Fibroblast of villous mesenchyme (primary cell): ENCODE measurements at places on chromosomes 1 and 21.

DNA sequence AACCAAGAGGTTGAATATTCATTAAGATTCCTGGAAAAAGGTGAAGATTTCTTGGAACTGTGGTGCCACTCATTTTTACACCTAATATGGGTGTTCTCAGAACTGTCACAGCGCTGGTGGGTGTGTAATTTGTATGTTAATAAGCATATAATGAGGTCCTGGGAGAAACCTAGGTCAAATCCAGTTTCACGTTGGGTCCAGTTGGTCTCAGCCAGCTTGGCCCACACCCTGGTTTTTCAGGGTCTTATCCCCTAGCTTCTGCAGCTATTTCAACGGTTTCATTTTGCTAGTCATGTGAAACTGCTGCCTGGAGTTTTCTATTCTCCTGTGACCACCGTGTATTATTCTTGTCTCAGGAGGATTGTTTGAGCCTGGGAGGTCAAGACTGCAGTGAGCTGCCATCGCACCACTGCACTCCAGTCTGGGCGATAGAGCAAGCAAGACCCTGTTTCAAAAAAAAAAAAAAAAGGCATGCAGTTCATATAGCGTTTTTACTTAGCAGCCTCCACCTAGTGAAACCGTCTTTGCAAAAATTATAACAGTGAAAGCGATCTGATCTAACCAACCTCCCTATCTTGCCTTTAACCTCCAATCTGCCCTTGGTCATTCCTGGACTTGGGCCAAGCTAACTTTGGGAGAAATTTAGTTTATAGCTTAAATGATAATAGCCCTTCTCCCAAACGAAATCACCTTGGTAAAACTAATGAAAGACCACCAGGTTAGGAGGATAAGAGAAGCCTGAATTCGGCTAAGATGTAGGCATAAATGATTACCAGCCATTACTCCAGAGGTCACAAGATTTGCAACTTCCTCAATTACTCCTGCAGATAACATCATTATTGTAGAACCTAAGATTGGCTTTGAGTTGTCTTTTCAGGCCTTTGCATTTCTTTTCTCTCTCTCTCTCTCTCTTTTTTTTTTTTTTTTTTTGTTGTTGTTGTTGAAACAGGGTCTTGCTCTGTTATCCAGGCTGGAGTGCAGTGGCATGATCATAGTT, 44.0 kb downstream of the PTAFR start:
- DNase-seq: no peak

DNA sequence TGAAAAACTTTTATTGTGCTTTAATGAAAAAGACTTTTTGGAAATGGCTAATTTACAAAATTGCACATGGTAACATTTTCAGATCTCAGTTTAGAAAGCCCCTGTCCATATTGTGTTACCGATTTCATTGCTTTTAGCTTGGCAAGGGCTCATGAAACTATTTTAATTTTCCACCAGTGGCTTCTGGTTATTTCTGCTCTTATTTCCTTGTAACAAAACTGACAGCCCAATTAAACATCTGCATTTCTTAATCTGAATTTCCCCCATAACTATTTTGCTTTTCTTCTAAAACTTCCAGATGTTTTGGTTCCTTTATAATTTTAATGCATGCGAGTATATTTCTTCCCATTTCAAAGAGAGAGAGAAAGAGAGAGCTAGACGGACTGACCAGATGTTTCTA, 264.8 kb downstream of the PTPRC start:
- DNase-seq: no peak

DNA sequence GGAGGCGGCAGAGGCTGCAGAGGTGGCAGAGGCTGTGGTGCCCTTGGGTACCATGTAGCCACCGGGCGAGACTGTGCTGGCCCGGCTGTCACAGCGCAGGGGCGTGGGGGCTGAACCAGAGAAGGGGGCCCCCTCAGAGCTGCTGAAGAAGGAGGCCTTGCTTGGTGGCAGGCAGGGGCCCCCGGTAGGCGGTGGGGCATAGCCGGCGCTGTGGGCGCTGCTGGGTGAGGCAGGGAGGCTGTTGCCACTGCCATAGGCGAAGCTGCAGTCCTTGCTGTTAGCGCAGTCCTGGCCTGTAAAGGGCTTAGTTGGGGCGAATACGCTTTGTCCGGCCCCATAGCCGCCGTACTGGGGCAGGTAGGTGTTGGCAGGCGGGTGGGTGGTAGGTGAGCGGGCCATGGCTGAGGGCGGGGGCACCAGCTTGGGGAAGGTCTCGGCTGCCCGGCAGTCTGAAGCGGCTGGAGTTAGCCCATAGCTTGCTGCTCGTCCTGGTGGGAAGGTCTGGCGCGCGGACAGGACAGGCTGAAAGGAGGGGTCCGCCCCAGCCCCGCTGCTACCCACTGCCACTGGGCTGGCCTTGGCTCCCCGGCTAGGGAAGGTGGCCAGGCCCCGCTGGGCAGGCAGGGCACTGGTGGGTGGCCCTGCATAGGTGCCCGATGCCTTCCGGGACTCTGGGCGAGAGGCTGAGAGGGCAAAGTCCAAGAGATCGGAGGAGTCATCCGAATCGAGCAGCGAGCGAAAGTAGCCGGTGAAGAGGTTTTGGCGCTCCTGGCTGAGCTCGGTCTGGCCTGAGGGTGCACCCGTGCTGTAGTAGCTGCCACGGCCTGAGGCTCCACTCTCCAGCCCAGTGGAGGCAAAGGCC, 54.9 kb downstream of the AHDC1 start:
- no peak for DNase-seq

- DNase-seq: no peak
Observed at GRCh38 chr1:27113861-27114260, 41.1 kb downstream of the SLC9A1 start.

- DNase-seq: no peak
Observed at GRCh38 chr1:15519625-15520024, 4.4 kb downstream of the CASP9 start.

DNA sequence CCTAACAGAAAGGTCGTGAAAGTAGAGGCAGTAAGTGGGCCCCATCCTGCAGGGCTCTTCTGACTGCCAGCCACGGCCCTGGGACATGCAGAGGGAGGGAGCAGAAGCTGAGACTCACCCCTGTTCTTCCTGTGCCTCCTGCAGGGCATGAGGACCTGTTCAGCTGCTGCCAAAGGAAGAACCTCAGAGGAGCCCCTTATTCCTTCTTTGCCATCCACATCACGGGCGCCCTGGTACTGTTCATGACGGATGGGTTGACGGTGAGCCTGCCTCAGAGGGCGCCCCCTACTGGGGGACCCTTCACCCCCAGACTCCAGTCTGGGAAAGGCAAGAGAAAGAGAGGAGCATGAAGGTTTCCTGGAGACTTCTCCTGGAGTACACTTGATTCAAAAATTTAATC, 47.1 kb downstream of the ELK4 start:
- DNase-seq: no peak

- no peak for DNase-seq
Observed at GRCh38 chr1:28170001-28170596, 6.4 kb downstream of the PTAFR start.

- no peak for DNase-seq
Observed at GRCh38 chr1:69985901-69986439, 219.4 kb downstream of the LRRC40 start.

GRCh38 chr21:45139473-45139872, 65.1 kb downstream of the ADARB1 start:
- DNase-seq: no peak

DNA sequence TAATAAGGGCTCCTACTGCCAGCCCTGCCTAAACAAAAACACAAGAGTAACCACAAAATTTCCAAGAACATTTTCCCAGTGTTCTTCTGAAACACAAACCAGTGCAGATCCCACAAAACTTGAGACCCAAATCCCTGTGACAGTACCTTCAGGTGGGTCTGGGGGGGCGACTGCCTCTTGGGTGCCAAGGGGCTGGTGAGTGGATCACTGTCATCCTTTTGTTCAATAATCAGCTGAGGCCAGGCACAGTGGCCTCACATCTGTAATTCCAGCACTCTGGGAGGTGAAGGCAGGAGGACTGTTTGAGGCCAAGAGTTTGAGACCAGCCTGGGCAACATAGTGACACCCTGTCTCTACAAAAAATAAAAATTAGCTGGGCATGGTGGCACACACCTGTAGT, 87.6 kb downstream of the GLIS1 start:
- no peak for DNase-seq

DNA sequence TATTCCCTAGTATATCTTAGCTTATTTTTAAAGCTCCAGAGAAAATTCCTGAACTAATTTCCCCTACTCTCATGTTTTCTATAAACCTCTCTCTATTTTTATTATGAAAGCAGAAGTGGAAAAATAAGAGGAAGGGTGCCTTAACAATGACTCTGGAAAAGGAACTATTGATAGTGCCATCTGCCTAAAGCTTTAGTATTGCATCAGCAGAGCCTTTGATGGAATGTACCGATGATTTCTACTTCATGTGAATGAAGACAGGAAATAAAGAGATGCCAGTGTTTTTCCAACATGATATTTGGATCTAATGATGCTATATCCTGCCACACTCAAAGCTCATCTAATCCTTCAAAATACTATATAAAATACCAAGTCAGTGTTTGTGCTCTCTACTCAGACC, 35.1 kb downstream of the TNFSF18 start:
- no peak for DNase-seq

DNA sequence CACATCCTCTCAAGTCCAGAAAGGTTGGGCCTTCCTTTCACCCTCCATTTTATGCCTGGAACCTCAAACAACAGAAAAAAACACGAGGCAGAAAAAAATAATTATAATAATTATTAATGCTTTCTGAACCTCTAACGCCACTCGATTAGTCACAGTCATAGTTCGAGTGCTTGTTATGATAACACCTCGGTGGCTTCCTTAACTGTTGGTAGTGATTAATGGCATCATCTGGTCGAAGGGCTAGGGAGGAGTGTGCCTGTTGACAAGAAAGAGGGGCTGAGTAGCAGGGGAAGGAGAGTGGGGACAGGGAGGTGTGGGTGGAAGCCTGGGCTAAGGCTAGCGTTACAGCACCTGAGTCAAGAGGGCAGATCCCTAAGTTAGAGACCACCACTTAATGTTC, 21.3 kb upstream of the IL10 start:
- no peak for DNase-seq

GRCh38 chr1:186950547-186950946, 121.8 kb downstream of the PLA2G4A start:
- DNase-seq: no peak

DNA sequence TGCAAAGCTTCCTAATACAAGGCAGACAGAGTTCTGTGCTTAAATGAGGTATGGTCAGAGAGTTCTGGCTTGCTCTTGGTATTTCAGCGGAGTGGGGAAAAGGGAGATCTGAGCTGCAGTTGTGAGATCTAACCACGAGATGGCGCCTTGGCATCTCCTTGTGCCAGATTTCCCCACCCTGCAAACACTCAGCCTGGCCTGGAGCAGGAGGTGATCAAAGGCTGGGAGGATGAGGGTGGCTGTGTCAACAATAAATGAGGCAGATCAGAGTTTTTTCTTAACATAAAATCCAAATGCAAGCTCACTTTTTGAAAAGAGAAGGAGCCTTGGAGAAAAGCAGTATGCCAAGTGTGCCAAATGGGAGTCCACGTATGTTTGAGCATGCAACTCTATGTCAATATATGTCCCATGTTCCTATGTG, 4.1 kb upstream of the TFAP2E start:
- DNase-seq: peak; percentile 63

- DNase-seq: no peak
Observed at GRCh38 chr1:55155522-55155921, 59.6 kb downstream of the USP24 start.

GRCh38 chr1:147486876-147487656, 54.2 kb upstream of the BCL9 start:
- DNase-seq: no peak

DNA sequence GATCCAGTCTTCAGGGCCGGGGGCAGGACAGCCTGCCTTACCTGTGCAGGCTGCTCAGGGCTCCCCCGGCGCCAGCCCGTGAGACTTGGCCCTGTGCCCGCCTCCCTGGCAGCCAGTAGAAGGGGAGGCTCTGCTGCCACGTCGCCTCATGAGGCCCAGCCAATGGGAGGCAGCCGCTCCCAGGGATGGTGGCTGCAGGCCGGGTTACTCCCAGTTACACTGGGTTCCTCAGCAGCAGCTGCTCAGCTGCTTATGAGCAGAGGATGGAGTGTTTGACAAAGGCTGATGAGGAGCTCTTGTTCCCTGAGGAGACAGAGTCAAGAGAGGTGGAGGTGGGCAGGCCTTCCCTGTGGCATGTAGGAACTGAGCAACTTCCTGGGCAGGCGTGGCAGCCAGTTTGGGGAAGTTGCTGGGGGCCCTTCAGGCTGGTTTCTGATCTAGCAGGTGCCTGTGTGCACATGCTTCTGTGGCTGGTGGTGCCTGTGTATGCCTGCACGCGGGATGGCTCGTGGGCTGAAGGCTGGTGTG, 5.5 kb downstream of the MFSD2A start:
- no peak for DNase-seq

GRCh38 chr21:27572696-27573095, 605.8 kb upstream of the ADAMTS5 start:
- peak; percentile 56 for DNase-seq

- no peak for DNase-seq
Observed at GRCh38 chr1:160129966-160130365, 14.4 kb downstream of the ATP1A2 start.

- no peak for DNase-seq
Observed at GRCh38 chr1:27101696-27102095, 53.2 kb downstream of the SLC9A1 start.

DNA sequence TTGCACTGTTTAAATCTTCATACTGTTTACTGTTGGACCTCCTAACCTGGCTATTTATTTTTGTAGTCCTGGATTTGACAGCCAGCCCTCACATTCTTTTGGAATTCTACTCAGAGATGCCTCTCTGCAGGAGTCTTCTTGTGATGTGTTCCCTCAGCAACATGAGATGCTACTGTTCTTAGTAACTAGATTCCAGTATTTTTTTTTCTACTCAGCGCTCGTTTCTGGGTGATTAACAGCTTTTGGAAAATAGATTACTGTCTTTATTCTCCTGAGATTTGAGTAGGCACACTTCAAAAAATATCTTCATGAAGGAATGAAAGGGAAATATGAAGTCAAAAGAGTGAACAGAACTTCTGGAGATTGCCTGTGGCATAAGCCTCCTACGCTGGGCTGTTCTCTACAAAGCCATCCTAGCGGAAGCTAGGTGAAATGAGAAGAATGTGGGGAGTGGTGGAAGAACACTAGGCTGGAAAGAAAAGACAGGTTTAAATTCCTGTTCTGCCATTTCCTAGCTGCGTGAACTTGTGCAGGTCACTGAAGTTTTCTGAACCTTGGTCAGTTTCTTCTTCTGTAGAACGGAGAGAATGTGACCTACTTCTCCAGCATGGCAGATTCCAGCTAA, 75.9 kb downstream of the LRRC8C start:
- no peak for DNase-seq

DNA sequence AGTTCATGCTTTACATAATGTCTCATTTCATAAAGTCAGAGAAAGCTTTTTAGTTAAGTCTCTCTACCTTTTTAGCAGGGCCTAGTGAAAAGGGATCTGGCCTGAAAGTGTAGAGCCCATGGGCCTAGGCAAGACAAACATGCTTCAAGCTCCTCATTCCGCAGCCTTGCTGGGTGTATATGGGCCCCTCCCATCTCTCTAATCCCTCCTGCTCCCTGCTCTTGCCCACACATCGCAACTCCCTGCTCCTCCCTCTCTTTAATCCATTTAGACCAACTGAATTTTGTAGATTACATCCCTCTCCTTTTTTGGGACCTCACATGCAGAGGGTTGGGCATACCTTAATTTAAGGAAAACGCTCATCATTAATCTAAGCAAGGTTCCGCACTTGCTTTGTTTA, 42.3 kb upstream of the CCDC190 start:
- DNase-seq: no peak
